COLO829 (cell line): ENCODE measurements at places on chromosomes 1 and 21.

DNA sequence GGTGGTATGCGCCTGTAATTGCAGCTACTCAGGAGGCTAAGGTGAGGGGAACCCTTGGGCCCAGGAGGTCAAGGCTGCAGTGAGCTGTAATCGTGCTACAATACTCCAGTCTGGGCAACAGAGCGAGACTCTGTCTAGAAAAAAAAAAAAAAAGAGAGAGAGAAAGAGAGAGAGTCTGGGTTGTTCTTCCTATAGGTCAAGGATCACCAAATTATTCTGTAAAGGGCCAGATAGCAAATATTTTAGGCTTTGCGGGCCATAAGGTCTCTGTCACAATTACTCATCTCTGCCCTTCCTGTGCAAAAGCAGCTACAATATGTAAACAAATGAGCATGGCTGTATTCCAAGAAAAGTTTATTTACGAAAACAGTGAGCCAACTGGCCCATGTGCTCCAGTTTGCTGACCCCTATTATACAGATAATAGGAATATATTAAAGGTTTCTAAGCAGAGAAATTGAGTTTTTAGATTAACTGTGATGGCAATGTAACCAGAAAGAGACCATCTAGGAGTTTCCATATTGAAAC is 2.1 kb downstream of the SASS6 start:
- DNase-seq = no peak

DNA sequence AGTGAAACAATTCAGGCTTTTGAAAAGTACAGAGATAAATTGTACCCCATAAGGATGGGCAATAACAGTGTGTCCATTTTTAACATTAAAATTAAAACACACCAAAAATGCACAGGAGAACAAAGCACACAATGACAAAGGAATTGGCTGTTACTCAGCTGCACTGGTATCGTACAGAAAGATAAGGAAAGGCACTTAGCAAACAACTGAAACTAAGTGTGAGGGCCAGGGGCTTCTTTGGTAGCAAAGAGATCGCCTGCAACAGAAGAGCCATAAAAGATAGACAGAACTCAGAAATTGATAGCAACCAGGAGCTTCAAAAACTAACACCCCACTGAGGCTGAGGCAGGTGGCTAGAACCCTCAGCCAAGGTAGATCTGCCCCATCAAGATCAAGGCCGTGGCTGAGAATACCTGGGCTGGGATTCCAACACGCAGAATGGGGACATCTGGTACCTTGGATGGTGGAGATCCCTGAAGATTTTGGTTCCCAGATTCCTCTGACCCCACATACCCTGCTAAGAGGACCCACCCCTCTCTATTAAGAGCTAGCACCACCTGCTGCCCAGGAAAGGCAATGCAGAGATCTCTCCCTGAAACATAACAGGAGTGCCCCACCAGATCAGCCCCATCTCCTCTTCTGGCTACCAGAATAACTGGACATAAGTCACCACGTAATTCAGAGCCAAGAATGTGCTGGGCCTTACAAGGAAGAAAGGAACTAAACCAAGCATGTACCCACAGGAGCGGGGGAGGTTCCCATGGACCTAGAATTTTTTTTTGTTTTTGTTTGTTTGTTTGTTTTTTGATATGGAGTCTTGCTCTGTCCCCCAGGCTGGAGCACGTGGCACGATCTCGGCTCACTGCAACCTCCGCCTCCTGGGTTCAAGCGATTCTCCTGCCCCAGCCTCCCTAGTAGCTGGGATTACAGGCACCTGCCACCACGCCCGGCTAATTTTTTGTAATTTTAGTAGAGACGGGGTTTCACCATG is 16.2 kb downstream of the PLEKHO1 start:
- peak; percentile 65 for DNase-seq

- DNase-seq = no peak
Measured at GRCh38 chr21:25929856-25930520, 195.2 kb downstream of the GABPA start.

DNA sequence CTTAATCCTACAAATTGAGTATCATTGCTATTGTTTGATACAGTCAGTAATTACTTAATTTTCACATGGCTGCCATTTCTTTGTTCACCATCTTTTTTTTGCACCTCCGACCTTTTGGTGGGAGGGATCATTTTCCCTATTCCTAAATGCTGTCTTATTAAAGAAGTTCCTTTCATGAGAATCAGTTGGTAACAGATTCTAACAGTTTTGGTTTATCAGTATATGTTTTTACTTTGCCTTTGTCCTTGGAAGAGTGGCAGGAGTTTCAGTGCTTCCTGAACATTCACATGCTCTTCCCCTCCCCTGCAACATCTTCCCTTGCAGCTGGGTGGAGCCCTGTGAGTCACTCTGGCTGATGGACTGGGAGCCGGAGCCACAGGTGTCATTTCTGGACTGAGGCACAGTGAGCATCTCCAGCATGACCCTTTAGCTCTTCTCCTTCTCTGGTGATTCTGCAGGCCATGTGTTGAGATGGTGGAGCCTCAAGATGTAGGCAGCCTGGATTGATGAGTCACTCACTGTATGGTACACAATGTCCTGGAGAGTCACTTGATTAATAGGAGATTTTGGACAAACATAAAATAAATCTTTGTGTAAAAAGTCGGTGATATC is 217.7 kb downstream of the URB2 start:
- DNase-seq = no peak

DNA sequence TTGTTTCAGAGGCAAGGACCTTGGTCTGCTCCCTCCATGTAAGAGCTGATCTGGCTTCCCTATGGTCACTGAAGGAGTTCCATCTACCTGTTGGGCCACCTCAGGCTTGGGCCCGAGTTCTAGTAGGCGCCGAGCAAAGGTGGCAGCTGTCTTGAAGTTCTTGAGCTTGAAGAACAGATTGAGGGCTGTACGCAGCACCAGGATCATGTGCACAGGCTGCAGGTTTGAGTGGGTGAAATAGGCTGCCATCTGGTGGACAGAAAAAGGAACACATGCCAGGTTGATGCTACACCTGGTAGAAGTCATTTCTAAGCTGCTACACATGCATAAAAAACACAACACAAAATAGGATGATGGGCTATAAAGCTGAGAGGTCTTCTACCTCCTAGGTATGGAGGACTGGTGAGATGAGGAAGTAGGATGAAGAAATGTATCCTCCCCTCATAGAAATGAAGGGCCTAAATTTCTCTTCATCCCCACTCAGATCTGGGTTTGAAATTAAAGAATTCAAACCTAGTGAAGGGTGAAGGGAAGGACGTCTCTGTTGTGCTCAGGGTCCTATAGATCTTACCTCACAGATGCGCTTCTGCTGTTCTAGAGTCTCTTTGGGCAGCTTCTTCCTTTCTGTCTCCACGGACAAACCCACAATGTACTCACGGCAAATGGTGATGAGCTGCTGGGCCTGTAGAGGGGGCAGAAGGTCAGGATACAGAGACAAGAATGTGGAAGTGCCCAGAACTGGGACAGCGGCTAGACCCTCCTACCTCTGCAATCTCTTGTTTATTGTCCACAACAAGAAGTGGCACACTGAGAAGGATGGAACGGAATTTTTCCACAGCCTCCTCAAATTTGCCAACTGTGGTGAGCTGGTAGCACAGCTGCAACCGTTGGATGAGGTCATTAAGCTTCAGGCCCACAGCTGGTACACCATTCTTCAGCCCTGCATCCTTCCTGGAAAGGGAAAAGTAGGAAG is 6.6 kb upstream of the PEX19 start:
- DNase-seq = peak; percentile 69

DNA sequence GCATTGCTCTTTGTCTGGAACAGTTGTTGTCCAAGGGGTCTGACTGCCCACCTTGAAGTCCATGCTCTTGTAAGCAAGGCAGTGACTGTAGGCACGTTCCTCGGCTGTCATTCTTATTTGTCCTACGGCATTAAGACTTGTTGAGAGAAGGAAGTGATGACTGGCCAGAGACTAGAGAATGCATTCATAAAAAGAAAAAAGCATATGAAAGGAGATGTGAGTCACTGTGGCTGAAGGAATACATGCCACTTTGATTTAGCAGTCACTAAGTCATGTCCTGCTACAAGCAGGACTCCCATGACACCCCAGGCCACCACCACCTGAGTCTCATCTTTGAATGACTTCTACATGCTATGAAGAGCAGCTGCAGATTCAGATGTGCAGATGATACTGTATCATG is 50.5 kb downstream of the CNN3 start:
- DNase-seq = peak; percentile 69

DNA sequence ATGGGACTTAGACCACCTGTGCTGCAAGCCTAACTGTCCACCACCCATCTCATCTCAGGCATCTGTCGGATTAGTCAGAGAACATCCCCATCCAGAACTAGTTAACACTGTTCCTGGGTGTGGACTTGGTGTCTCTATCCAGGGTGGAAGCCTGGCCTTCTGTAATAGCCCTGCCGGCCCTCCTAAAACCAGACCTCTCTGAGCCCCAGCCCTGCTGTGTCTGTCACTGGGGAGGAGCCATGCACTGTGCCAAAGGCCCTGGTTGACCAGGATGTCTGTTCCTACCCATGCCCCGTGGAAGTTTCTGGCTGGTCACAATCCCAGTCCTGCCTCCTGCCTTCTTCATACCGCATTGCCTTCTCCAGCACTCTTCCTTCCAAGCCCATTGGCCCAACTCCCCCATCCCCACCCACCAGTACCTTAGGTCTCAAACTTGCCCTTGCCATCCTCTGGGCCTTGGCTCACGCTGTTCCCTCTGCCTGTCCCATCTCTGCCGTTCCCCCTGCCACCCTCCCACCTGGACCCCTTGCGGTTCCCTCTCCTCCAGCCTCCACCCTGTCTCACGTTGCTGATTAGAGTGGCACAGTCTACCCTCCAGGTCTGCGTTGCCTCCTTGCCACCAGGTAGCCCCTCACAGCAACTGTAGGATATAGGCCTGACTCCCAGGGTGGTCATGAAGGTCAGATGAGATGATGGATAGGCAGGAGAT is 105.6 kb downstream of the EPHB2 start:
- no peak for DNase-seq

- no peak for DNase-seq
Measured at GRCh38 chr1:10968411-10968826, 44.0 kb upstream of the TARDBP start.

DNA sequence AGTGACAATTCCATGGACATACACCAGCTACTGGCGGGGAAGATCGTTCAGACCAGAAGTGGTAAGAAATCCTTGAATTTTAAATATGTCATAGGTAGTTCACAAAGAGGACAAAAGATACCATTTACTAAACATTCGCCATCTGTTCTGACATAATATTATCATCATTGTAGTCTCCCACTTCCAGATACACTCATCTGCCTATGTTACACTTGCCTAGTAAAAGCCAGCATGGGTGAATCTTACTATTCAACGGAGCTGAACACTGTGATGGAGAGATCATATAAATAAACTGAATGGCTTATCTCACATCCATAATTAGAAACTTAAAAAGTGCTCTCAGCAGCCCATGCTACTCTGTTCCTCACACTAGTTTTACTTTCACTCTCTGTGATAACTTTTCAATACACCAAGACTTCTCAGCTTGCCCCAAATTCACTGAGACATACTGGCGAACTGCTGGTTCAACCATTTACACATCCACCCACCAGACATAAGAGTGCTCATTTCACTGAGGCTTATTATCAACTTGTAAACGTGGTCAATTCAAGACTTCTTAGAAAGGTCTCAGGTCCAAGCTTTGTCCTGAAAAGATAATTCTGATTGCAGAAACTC is 463 bp upstream of the PRRC2C start:
- DNase-seq = no peak

DNA sequence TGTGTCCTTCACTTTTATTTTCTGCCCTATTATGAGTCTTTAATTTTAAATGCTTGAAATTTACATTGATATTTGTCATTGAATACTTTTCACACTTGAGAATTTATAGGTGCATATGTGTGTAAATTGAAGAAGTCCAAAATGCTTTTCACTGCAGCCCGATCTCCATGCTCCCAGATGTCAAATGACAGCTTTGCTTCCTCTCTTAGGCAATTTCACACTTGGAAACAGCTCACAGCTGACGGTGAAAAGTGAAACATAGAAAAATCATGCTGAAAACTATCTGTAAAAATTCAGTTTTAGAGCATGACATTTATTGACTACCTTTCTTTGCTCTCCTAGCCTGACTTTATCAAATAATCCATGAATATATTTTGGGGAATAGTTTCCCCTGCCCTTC is 196.0 kb downstream of the RPS6KC1 start:
- no peak for DNase-seq

GRCh38 chr1:245690156-245690690 is 535.4 kb downstream of the KIF26B start:
- DNase-seq = no peak

GRCh38 chr1:228205526-228206436 is 2.1 kb upstream of the OBSCN start:
- no peak for DNase-seq

DNA sequence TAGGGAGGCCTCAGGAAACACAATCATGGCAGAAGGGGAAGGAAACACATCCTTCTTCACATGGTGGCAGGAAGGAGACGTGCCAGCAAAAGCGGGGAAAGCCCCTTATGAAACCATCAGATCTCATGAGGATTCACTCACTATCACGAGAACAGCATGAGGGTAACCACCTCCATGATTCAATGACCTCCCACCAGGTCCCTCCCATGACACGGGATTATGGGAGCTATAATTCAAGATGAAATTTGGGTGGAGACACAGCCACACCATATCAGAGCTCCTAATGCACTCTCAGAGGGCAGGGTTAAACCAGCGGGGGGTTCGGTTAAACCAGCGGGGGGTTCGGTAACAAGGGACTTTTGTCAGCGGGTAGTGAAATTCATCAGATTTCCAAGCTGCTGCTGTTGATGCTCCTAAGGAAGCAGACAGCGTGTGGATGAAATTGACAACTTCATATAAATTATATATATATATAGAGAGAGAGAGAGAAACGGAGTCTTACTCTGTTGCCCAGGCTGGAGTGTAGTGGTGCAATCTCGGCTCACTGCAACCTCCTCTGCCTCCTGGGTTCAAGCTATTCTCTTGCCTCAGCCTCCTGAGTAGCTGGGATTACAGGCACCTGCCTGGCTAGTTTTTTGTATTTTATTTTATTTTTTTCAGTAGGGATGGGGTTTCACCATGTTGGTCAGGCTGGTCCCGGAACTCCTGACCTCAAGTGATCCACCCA is 4.2 kb downstream of the CSTB start:
- DNase-seq = no peak

GRCh38 chr1:45200906-45201500 is 5.4 kb downstream of the ZSWIM5 start:
- DNase-seq = no peak

- DNase-seq = no peak
Measured at GRCh38 chr1:118558933-118559332, 373.9 kb upstream of the SPAG17 start.

GRCh38 chr1:121525355-121525754 is 340.6 kb downstream of the SRGAP2C start:
- no peak for DNase-seq
